ENCODE measurements at places on chromosomes 4 and X.

- DNase-seq: peak; percentile 34
Measured at GRCh38 chr4:106238820-106239420, 77.1 kb downstream of the TBCK start.

GRCh38 chr4:85733798-85734197 is 258.8 kb downstream of the ARHGAP24 start:
- DNase-seq: no peak

- no peak for DNase-seq
Measured at GRCh38 chr4:154985673-154986072, 204.6 kb downstream of the RBM46 start.

DNA sequence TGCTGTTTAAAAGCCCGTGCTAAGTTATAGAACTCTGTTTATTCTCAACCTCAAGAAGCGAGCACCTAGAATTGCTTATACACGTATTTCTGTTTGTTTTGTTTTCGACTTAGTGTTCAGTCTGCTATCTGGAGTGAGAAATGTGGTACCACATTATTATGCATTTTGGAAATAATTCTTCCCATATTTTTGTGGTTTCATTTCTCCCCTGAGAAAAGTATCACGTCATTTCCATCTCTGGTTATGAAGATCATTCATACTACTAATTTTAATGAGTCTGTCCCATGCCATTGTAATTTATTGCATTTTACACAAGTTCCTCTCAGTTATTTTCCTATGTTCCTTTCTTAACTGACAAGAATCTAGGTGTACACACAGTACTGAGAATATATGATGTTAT is 186.0 kb downstream of the DCHS2 start:
- DNase-seq: no peak

DNA sequence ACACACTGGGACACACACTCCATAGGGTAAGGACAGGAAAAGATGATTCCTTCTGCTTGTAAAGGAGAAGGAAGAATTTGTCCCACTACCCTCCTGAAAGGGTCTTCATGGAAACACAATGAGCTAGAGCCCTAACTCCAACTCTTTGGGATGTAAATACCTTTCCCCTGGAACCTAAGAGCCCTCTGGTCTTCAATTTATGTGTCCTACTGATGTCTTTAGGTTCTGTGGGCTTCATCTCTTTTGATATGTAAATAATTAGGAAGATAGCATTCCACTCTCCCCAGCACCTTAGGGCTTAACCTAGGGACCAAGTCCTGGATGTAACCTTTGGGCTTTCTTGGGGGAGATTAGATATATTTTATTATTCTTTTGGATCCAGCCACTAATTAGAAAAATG is 38.3 kb downstream of the PF4 start:
- no peak for DNase-seq

DNA sequence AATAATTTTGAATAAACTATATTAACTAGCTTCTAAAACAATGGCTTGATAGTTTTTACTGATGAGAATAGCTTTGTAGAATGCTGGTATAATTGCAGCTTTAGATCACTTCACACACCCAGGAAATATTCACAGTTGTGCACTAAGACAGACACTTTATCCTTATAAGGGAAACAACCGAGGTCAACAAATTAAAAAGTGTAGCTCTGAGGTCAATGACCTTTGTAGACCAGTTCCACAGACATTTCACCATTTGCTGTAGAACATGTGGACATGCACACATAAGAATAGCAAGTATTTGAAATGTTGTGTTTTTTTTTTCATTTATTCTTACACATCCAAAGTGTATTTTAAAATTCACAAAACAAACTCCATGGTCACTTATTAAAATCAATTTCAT is 76.0 kb upstream of the MCF2 start:
- DNase-seq: no peak

GRCh38 chr4:88251924-88252323 is 32.4 kb downstream of the PPM1K start:
- no peak for DNase-seq

DNA sequence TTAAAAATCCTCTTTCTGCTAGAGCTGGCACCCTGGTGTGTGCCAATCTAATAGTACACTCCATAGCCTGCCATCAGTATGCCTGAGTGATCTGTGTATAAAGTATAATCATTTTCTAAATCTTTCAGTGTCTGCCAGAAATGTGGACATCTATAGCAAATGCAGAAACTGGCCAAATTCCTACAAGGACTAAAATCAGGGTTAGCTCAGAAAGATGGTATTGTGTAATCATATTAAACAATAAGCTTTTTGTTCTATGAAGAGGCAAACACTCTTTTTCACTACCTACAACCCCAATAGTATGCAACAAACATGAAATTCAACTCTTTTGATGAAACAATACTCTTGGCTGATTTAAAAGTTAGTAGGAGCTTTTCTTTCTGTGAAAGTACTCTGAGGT is 7.7 kb upstream of the TXLNG start:
- DNase-seq: peak; percentile 16

- DNase-seq: no peak
Measured at GRCh38 chr4:27974339-27974738, 1113.7 kb downstream of the STIM2 start.

DNA sequence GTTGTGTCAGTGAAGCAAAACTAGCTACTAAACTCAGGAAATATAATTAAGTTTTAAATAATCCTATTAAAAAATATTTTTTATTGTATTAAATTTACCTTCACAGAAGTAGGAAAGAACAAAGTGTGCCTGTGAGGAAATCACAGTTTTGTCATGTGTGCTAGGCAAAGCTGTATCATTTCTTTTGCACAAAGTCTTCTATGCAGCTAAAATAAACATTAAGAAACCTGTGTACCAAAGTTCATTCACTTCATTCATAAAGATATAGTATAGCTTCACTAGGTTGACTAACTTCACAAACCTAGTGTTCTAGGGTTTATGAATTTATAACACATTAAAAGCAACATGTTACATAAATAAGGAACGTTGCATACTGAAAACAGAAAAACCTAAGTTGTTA is 131.0 kb downstream of the PDS5A start:
- no peak for DNase-seq

- no peak for DNase-seq
Measured at GRCh38 chrX:13498238-13498637, 71.2 kb upstream of the EGFL6 start.

DNA sequence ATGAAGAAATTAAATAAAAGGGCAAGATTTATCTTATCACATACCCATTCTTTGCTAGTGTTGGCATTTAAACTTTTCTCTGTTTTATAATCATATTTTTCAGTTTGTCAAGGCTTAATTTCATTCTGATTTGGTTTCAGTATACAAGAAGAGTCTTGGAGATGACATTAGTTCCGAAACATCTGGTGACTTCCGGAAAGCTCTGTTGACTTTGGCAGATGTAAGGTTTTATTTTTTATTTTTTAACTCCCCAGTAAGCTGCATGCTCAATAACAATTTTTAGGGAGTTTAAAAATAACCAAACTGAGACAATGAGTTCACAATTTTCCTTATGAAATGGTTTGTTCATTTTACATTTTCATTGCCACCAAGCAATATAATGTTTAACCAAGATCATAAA is 39.8 kb downstream of the ANXA3 start:
- DNase-seq: no peak

GRCh38 chr4:185718578-185719499 is 93.2 kb downstream of the SORBS2 start:
- DNase-seq: no peak

DNA sequence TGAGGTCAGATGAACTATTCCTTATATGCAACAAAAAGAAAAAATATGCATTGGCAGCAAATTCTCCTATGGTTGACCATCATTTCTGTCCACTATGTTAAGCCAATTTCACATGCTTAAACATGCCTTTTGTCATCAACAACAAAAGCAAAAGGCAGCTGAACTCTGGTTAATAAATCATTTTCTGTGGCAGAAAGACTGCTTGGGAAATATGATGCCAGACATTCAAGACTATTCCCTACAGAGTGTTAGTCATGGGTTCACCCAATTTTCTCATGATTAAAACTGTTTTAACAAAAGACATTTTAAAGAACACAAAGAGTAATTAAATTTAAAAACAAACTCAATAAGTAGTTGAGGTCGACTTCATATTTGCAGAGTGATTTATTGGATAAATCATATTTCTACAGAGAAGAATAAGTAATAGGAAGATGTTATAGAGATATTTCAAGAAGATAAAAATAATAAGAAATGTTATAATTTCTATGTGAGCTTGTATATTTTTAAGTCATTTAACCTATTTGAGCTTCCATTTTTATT is 890.6 kb downstream of the STPG2 start:
- DNase-seq: no peak

DNA sequence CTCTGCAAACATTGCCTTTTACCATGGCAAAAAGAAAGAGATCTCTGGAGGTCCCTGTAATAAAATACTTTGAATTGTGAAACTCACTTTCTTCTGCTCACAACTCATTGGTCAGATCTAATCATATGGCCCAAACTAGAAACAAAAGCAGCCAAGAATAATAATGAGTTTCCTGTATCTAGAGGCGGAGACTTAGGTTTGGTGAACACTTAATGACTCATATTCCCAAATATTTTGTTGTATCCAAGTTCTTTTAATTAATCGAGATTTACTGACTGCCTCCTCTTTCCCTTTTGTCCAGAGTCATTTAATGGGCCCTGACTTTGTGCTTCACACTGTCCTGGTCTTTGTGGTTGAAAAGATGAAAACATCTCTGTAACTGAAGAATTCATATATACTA is 190.6 kb downstream of the CCSER1 start:
- DNase-seq: peak; percentile 94

- DNase-seq: no peak
Measured at GRCh38 chrX:126339928-126340327, 173.8 kb upstream of the DCAF12L2 start.

- peak; percentile 90 for DNase-seq
Measured at GRCh38 chr4:182975806-182976205, 58.6 kb upstream of the DCTD start.

DNA sequence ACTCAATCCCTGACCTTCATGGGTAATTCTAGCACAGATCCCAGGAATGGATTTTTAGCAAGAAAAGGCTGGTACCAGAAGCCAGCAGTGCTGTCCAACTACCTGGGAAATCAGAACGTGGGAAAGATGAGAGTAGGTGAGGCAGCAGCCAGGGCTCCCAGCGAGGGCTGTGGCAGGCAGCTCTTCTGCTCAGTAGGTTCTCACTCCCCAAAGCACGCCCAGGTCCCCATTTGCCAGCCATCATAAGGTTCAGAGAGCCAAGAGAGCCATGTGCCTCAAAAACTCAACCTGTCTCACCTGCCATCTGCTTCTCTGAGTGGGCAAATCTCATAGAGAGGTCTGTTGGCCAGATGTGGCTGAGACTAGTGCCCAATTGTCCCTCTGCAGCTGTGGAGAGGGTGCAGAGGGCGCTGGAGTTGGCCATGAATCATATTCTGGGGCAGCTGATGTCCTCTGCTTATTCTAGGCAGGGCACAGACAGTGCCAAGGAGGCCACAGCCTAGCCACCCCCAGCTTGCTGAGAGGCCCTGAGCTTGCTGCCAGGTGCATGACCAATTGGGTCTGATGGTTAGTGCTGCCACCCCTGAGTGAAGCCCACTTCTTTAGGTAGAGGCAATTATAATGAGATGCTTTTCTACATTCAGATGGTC is 81.7 kb upstream of the GATB start:
- DNase-seq: no peak

DNA sequence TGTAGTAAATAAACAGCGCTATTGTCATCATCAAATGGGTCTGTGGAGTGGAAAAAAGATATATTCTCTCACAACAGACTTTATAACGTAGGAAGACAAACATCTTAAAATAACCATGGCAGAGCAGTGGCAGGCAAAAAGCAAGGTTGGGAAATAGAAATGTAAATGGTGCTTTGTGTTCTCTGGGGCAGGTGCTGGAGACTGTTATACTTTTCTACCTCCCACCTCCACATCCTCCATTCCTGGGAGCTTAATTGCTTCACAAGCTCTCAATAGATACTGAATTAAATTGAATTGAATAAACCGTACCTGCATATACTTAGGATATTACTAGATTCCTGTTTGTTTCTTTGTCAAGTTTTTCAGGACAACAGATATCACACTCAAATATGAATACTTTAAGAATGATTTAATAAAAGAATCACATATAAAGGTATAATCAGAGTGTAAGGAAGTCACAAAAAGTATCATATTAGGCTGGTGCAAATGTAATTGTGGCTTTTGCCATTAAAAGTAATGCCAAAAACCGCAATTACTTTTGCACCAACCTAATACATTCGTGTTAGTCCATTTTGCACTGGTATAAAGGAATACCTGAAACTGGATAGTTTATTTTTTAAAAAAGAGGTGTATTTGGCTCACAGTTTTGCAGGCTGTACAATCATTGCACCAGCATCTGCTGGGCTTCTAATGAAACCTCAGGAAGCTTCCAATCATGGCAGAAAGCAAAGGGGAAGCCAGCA is 367.3 kb downstream of the GRIA2 start:
- no peak for DNase-seq

DNA sequence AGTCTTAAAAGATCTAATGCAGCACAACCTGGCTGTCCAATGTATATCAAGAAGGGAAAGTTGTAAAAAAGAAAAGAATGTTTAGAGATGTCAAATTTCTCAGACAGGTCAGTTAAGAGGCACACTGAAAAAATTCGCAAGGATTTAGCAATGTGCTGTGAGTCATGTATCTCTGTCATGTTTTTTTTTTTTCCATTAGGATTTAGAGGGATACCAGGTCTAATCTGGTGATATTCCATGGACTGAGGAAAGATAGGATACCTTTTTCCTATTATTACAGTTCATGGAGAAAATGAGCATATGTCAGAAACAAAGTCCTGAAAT is 815.4 kb upstream of the PCDH10 start:
- DNase-seq: peak; percentile 49

- no peak for DNase-seq
Measured at GRCh38 chrX:94871640-94872039, 1197.6 kb downstream of the FAM133A start.

GRCh38 chr4:32858971-32859370 is 2138.8 kb downstream of the PCDH7 start:
- peak; percentile 31 for DNase-seq

GRCh38 chr4:147839200-147839599 is 107.3 kb downstream of the ARHGAP10 start:
- no peak for DNase-seq

GRCh38 chr4:56958111-56958517 is 19.3 kb downstream of the NOA1 start:
- DNase-seq: peak; percentile 100

DNA sequence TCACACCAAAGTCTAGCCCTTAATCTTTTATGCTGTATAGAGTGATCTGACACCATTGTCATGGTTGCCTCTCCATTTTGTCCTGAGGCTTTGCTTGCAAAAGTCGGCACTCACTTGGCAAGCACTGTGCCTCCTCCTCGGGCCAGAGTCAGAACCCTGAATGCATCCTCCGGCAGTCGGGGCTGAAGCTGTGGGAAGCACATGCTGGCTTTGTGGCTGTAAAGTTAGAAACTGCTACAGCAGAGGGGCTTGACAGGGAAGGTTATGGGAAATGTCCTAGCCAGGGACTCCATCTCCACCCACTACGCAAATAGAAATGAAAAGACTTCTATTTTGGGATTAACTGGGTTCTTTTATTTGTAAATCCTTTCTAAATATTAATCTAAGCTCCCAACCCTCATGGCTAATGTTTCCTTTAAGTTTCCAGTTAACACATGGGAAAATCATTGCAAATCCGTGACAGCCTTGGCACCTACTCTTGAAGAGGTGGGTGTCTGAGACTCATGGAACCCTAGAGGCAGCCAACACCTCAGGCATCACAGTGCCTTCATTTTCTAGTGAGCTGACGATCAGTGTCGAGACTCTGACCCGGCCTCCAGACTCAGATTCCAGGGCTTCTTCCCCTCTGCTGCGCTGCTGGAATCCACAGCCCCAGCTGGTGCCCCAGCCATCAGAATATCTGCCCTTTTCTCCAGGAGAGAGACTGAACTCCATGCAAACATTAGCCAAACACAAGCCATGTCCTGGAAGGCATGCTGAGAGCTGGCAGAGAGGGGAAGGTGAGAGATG is 7.9 kb upstream of the CLDN24 start:
- no peak for DNase-seq

- no peak for DNase-seq
Measured at GRCh38 chrX:105502336-105502735, 281.8 kb upstream of the TEX13A start.
